ENCODE measurements at places on chromosomes 3 and 15.
A peak's percentile ranks its signal among the peaks of the same experiment; 100 is the strongest.

DNA sequence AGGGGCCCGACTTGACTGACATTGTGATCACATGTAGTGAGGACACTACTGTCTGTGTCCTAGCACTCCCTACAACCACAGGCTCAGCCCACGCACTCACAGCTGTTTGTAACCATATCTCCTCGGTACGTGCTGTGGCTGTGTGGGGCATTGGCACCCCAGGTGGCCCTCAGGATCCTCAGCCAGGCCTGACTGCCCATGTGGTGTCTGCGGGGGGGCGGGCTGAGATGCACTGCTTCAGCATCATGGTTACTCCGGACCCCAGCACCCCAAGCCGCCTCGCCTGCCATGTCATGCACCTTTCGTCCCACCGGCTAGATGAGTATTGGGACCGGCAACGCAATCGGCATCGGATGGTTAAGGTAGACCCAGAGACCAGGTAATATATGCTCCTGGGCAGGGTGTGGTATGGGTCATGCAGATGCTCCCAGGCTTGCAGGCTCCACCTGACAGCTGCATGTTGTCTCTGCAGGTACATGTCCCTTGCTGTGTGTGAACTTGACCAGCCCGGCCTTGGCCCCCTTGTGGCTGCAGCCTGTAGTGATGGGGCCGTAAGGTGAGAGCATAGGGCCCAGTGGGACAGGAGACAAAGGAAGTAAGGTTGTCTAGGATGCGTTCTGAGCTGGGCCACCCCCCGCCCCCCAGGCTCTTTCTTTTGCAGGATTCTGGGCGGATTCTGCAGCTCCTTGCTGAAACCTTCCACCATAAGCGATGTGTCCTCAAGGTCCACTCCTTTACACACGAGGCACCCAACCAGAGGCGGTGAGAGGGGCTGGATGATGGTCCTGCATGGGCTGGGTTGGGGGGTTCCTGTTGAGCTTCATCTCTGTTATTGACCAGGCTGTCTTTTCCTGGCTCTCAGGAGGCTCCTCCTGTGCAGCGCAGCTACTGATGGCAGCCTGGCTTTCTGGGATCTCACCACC is 4.4 kb downstream of the DALRD3 start:
- DNase-seq, result peak; percentile 49

- no peak for DNase-seq
Measured at GRCh38 chr15:89125088-89125826, 37.0 kb downstream of the ABHD2 start.

DNA sequence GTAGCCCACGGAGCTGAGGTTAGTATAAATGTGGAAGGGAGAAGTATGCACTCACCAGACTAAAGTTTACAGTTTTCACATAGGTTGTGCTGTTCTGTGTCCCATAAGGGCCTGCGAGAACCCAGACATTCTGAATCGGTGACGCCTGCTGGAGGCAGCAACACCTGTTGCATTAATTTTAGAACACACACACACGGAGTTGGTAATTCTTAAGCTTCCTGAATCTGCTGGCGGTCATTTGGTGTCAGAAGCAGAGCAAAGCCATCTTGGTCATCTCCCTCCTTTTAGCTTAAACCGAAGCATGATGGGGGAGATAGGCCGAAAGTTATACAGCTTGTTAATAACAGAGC is 41.1 kb upstream of the AP3B2 start:
- no peak for DNase-seq

DNA sequence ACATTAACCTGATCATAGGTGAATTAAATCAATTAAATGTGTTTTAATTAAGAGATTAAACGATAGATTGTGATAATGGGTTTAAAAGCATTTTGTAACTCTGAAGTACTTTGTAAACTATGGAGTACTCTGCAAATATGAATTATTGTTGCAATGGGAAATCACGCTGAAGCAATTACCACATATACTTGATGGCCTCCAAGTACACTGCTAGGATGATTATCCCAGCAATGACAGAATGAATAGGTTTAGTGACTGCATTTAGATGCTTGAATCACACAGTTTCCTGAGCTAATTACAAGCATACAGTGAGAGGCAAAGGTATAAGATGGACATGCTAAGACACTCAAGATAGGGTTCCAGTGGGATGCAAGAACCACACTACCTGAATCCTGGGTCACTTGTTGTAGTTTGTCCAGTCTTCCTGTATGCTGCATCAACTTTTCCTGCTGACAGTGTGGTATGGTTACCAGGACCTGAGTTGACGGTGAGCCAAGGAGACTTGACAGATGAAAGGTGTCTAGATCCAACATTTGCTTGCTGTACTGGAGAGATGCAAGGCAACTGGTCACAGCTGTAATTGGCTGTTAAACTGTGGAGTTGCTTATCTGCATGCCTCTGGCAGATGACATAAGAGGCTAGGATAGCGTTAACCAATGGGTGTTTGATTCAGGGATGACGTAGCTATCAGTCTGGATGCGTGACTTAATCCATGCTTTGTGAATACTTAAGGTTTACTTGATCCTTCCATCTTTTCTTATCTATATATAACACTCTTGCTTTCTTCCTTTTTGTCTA is 38.0 kb downstream of the RNF13 start:
- no peak for DNase-seq

GRCh38 chr15:27061739-27062138 is 90.8 kb downstream of the GABRG3 start:
- no peak for DNase-seq

DNA sequence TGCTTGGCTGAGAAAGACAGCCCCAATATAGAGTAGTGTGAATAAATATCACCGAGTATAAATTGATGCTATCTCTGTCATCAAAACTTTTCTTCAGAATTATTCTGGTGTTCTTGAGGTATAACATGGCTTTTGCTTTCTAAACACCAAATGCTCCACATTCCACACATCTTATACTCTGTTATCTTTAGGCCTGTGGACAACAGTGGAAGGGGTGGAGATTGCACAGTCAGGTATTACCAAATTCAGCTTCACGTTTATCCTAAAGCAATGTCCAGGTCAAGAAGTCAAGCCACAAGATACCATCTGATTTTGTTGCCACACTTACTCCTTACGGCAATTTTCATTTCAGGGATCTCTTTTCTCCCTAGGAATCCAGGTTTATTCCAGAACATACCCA is 394.8 kb downstream of the SI start:
- no peak for DNase-seq

DNA sequence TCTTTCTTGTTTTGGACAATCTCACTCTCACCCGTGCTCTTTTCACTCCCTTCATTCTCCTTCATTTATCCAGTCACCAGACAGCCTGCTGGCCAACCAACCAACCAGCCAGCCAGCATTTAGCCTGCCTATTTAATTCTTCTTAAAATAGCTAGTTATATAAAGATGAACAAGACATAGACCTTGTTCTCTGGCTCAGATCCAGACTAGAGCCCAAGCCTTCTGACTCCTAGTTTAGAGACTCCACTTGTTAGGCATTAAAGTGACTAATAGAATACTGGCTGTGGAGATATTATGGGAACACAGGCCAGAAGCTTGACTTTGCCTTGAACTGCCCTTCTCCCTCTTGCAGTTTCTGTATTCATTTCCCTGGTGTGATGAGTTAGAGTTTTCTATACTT is 215.3 kb upstream of the THRB start:
- DNase-seq, result no peak

- no peak for DNase-seq
Measured at GRCh38 chr3:16171825-16172224, 2.7 kb upstream of the GALNT15 start.

- no peak for DNase-seq
Measured at GRCh38 chr3:133535971-133536881, 37.3 kb upstream of the CDV3 start.

- no peak for DNase-seq
Measured at GRCh38 chr15:100986158-100986896, 67.2 kb downstream of the LRRK1 start.

- DNase-seq, result no peak
Measured at GRCh38 chr3:151467069-151467468, 6.2 kb upstream of the IGSF10 start.
